ENCODE measurements at places on chromosomes 2 and 18.

DNA sequence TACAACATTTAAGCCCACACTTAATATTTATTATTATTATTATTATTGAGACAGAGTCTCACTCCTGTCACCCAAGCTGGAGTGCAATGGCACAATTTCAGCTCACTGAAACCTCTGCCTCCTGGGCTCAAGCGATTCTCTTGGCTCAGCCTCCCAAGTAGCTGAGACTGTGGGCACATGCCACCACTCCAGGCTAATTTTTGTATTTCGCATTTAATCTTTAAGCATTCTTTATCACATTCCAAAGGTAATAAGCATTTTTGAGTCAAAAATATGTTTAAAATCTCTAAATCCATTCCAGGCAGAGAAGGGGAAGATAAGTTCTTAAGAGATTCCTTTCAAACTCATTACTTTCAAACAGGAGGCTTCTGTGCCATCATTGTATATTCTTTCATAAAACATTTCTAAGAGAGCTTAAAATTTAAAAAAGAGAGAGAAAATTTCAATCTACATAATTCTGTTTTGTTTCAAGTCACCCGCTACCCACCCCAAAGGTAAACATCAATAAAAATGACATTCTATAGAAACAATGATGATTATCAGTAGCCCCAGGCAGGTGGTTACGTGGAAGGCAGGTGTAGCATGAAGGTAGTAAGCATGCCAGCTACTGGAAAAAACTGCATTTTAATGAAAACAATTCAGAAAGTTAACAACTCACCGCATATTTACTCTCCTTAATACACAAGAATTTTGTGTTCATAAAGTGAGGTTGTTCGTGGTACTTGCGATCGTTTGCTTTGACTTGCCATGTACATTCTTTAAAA is 84.4 kb upstream of the NARS1 start:
- no peak for DNase-seq

GRCh38 chr2:162379719-162380580 is 36.0 kb downstream of the GCA start:
- no peak for DNase-seq

GRCh38 chr18:13246121-13246520 is 27.6 kb downstream of the LDLRAD4 start:
- DNase-seq: no peak

DNA sequence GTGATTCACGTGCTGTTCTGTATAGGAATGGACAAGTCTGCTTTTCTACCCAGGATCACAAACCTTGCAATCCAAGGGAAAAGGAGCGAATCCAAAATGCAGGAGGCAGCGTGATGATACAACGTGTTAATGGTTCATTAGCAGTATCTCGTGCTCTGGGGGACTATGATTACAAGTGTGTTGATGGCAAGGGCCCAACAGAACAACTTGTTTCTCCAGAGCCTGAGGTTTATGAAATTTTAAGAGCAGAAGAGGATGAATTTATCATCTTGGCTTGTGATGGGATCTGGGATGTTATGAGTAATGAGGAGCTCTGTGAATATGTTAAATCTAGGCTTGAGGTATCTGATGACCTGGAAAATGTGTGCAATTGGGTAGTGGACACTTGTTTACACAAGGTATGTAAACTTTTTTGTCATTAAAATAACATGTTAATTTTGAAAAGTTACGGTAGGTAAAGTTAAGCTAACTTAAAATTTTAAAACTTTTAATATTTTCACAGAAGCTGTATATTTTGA is 33.0 kb downstream of the PPM1B start:
- DNase-seq: no peak

DNA sequence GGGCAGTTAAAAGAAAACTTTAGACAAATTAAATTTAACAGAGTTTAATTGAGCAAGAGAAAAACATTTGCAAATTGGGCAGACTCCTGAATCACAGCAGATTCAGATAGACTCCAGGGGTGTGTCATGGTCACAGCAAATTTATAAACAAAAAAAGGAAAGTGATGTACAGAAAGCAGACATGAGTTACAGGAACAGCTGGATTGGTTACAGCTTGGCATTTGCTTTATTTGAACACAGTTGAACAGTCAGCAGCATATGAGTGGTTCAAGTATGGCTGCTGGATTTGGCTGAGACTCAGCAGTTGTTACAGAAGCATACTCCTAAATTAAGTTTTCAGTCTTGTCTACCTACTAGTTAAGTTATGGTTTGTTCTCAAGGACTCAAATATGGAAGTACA is 82.3 kb upstream of the NYAP2 start:
- no peak for DNase-seq

DNA sequence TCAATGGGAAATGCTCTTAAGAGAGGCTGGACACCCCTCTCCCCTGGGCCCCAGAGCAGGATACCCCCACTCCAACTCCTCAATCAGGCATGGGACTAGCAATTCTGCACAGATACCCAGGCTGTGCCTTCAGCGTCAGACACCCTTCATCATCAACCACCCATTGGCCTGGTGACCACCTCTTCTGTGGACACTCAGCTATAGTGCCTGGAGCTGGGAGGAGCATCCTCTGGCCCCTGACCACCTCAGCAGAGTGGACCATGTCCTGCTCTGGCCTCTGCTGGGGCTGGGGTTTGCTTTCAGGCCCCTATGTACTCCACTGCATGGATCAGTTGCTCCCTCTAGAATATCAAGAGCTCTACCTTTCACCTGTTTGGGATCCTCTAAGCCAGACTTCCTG is 35.1 kb downstream of the TGFA start:
- no peak for DNase-seq

- DNase-seq: no peak
Observed at GRCh38 chr2:7057865-7058400, 140.7 kb downstream of the RNF144A start.

- DNase-seq: no peak
Observed at GRCh38 chr2:100013892-100014677, 128.3 kb downstream of the AFF3 start.

DNA sequence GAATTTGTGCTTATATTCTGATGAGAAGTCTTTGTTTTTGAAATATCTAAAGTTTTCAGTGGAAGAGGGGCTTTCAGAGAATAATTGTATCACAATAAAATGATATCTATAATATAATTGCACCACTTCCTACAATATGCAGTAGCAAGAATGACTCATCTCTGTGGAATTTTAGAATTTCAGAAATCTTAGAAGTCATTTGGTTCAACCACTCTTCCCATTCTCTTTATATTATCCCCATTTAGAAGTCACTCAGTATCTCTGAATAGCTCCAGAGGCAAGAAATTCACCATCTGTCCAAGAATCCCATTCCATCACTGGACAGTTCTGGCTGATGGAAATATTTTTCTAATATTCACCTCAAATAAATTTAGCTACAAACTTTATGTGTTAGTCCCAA is 59.3 kb upstream of the CCDC68 start:
- DNase-seq: no peak

- no peak for DNase-seq
Observed at GRCh38 chr18:45166836-45167551, 448.3 kb upstream of the SLC14A2 start.

- no peak for DNase-seq
Observed at GRCh38 chr2:43139501-43139900, 86.9 kb downstream of the ZFP36L2 start.

DNA sequence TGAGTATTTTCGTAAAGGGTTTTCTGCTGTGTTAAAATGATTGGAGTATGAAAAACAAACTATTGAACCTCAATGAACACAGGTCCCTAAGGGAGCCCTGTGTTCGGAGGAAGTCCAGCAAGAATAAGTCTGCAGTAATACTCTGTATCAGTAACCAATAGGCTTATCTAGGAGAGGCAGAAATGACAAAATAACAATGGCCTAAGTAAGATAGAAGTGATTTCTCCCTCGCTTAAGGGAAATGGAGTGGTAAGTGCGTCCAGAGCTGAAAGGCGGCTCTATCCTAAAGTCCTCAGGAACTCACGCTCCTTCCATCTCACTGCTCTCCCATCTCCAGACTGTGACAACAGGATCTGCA is 29.3 kb upstream of the MFSD6 start:
- no peak for DNase-seq

GRCh38 chr2:240363746-240364581 is 71.5 kb upstream of the GPC1 start:
- DNase-seq: no peak

DNA sequence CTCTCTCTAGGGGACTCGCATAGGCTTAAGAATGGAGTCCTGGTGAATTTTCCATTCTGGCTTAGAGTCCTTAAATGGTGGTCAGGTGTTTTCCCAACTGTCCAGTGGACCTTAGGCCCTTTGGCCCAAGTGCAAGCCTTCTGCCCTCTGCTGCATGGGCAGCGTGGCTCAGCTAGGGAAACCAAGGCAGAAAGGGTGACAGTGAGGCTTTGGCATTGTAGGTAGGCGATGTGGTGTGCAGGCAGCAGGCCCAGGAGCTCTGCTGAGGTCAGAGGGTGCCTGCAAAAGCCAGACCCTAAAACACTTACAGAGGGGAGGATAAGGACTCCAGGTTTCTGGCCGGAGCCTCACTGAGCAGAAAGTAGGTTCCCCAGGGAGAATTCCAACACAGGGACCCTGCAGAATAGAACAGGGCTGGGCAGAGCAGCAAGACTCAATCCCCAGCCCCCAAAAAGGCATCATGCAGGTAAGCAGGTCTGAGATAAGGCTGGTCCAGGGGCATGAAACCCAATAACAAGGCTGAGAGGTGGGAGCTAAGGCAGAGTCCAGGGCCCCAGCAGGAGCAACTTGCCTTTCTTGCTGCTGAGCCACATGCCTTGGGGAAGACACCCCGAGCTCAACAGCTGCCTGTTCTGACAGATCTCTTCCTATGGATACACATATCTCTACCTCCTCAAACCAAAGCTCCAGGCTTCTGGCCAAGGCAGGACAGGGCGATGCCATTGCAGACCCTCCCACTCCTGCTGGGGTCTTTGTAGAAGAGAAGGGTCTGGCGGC is 199.7 kb downstream of the TNS1 start:
- no peak for DNase-seq

DNA sequence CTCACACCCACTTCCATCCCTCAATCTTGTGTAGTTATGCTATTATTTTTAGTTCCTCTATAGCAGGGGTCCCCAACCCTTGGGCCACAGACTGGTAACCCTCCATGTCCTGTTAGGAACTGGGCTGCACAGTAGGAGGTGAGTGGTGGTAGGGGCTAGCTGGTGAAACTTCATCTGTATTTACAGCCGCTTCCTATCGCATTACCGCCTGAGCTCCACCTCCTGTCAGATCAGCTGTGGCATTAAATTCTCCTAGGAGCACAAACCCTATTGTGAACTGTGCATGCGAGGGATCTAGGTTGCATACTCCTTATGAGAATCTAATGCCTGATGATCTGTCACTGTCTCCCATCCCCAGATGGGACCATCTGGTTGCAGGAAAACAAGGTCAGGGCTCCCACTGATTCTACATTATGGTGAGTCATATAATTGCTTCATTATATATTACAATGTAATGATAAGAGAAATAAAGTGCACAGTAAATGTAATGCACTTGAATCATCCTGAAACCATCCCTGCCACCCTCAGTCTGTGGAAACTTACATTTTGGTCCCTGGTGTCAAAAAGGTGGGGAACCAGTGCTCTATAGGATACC is 1.6 kb upstream of the RAB11FIP5 start:
- no peak for DNase-seq

Measured in activated naive CD4-positive, alpha-beta T cell treated with anti-CD3 and anti-CD28 coated beads, Interleukin-2, amount 50 U/mL, for 16 hours (primary cell).